ENCODE measurements at places on chromosomes 2 and 18. TPM values are rescaled to one million over a fixed set of nuclear protein-coding genes. Genes with fewer than 3 reads are reported as not detected.

- no peak for DNase-seq
- H3K4me3 ChIP-seq = no peak overlapping the region
- H3K4me1 ChIP-seq = no peaks in the 10 kb centered on the region
- H3K36me3 ChIP-seq = no peaks in the 10 kb centered on the region
- H3K27ac ChIP-seq = no peak overlapping the region
Observed at GRCh38 chr2:49237867-49238603, 83.7 kb upstream of the FSHR start.

GRCh38 chr2:7956126-7956689 lies 725.6 kb upstream of the ID2 start:
- H3K27ac ChIP-seq = no peak overlapping the region
- no peak overlapping the region for H3K4me3 ChIP-seq
- H3K4me1 ChIP-seq = peaks cover 7% of the 10 kb centered on the region
- no peaks in the 10 kb centered on the region for H3K36me3 ChIP-seq
- DNase-seq = no peak

GRCh38 chr18:10213526-10213925 lies 240.9 kb upstream of the APCDD1 start:
- no peak overlapping the region for H3K4me3 ChIP-seq
- no peaks in the 10 kb centered on the region for H3K27me3 ChIP-seq
- H3K4me1 ChIP-seq = no peaks in the 10 kb centered on the region
- peak; percentile 19 for DNase-seq
- peak overlapping the region; percentile 81 for H3K27ac ChIP-seq
- H3K36me3 ChIP-seq = no peaks in the 10 kb centered on the region

DNA sequence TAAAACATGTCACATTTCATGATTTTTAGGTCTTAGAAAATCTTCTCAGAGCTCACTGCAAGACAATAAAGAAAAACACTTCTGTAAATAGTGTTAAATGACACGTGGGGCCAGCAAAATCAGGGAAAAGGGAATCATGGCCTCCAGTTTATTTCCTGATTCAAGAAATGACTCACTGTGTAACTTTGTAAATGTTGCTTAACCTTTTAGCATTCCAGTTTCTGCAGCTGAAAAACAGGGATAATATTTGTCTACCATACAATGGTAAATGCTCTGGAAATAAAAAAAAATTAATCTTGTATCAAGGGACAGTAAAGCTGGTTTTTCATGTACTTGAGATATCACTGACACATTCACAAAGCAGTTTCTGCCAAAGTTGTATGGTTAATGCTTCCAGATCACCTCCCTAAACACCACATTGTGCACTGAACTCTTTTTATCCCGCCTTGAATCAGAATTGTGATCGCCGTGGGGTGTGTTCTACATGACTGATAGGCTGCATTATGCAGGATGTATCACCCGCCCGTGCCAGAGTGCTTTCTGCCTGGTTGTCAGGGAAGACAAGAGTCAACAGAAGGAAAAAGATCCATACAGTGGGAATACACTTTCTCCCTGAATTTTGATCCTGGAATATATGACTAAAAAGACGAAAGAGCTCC lies 238.8 kb downstream of the IKZF2 start:
- no peaks in the 10 kb centered on the region for H3K4me1 ChIP-seq
- H3K36me3 ChIP-seq = no peaks in the 10 kb centered on the region
- H3K27me3 ChIP-seq = no peaks in the 10 kb centered on the region
- H3K4me3 ChIP-seq = no peak overlapping the region
- no peak overlapping the region for H3K27ac ChIP-seq

DNA sequence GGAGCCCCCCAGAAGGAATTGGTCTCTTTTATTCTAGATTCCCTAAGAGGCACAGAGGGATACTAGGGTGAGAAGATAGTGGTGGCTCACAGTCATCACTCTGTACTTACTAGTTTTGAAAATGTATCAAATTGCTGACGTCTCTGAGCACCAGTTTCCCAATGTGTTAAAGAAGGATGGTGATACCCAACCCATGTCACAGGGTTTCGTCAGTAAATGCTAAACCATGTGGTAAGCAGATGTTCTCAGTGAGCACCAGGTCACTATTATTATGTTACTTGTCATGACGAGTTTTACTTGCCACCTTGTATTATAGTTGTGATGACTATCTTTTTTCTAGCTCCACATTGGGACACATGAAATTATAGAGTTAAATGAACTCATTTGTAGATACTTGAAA lies 54.7 kb downstream of the NEDD4L start:
- DNase-seq = no peak
- H3K4me1 ChIP-seq = peaks cover 14% of the 10 kb centered on the region
- H3K27me3 ChIP-seq = no peaks in the 10 kb centered on the region

DNA sequence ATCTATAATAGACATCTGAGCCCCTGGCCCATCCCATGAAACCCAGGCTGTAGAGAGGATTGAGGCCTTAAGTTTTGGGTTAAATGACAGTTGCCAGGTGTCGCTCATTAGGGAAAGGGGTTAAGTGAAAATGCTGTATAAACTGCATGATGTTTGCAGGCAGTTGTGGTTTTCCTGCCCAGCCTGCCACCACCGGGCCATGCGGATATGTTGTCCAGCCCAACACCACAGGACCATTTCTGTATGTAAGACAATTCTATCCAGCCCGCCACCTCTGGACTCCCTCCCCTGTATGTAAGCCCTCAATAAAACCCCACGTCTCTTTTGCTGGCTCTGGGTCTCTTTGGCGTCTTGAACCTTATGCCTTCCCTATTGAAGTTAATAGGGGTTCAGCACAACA lies 110.7 kb downstream of the XRCC5 start:
- H3K4me3 ChIP-seq = no peak overlapping the region
- H3K36me3 ChIP-seq = no peaks in the 10 kb centered on the region
- DNase-seq = no peak
- no peak overlapping the region for H3K27ac ChIP-seq
- no peaks in the 10 kb centered on the region for H3K27me3 ChIP-seq

- no peaks in the 10 kb centered on the region for H3K36me3 ChIP-seq
- DNase-seq = no peak
- no peaks in the 10 kb centered on the region for H3K27me3 ChIP-seq
- no peak overlapping the region for H3K4me3 ChIP-seq
- peaks cover 4% of the 10 kb centered on the region for H3K4me1 ChIP-seq
- no peak overlapping the region for H3K27ac ChIP-seq
Observed at GRCh38 chr2:39534095-39534711, 97.1 kb upstream of the MAP4K3 start.

DNA sequence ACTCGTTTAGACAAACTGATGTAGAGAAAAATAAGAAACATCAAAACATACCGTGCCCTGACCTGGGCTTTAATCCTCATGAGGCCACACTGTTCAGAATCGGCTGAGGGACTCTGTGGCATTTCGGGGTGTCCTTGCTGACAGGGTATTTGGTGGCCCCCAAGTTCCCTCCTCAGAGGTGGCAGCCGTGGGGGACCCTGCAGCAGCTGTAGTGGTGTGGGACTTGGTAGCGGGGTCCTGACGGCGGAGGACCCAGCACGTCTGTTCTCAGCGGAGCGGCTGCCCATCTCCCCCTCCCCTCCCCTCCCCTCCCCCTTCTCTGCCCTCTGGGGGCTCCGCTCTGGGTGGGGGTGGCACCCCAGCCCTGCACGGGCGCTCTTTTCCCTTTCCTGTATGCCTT lies 18.4 kb downstream of the KCNG2 start:
- no peaks in the 10 kb centered on the region for H3K27me3 ChIP-seq
- no peak overlapping the region for H3K4me3 ChIP-seq
- DNase-seq = no peak
- no peak overlapping the region for H3K27ac ChIP-seq

GRCh38 chr18:564708-565561 lies 15.2 kb upstream of the CETN1 start:
- no peaks in the 10 kb centered on the region for H3K27me3 ChIP-seq
- no peak overlapping the region for H3K27ac ChIP-seq
- H3K4me1 ChIP-seq = no peaks in the 10 kb centered on the region
- H3K4me3 ChIP-seq = no peak overlapping the region

GRCh38 chr18:44805176-44805575 lies 124.5 kb downstream of the SETBP1 start:
- peaks cover 5% of the 10 kb centered on the region for H3K4me1 ChIP-seq
- H3K4me3 ChIP-seq = no peak overlapping the region
- H3K27ac ChIP-seq = no peak overlapping the region
- H3K27me3 ChIP-seq = no peaks in the 10 kb centered on the region

DNA sequence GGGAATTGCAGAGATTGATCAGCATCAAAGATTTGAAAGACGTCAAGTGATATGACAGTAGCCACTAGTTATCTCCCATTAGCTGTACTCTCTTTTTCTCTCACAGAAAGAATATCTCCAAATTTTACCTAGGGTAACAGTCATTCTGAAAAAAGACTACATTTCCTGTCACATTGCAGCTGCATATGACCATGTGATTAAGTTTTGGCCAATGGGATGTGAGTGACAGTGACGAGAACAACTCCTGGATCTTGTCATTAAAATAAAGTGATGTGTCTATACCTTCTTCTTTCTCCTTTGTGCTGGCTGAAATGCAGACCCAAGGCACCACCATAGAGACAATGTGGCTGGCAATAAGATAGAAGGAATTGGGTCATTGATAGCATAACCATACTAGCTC lies 10.5 kb upstream of the NEUROD1 start:
- no peak overlapping the region for H3K27ac ChIP-seq
- H3K4me3 ChIP-seq = no peak overlapping the region
- no peaks in the 10 kb centered on the region for H3K36me3 ChIP-seq
- H3K27me3 ChIP-seq = peaks cover 2% of the 10 kb centered on the region

DNA sequence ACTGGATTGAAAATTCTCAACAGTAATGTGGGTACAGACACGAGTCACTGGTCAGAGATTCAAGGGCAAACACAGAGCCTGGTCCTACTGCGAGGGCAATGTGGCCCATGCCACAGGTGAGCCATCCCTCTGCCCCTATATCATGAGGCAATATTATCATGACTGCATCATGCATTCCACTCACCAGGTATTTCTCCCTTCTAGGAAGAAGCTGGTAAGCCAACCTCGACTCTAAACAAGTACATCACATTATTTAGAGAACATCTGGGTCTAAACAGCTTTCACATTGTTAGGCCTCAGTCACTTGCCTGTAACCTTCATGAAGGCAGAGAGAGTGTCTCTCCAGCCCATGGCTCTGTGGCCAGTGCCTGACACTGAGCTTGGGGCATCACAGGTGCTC lies 14.6 kb upstream of the RPL31 start:
- H3K4me1 ChIP-seq = no peaks in the 10 kb centered on the region
- H3K27me3 ChIP-seq = no peaks in the 10 kb centered on the region
- H3K36me3 ChIP-seq = no peaks in the 10 kb centered on the region
- H3K4me3 ChIP-seq = no peak overlapping the region
- no peak overlapping the region for H3K27ac ChIP-seq
- DNase-seq = no peak

DNA sequence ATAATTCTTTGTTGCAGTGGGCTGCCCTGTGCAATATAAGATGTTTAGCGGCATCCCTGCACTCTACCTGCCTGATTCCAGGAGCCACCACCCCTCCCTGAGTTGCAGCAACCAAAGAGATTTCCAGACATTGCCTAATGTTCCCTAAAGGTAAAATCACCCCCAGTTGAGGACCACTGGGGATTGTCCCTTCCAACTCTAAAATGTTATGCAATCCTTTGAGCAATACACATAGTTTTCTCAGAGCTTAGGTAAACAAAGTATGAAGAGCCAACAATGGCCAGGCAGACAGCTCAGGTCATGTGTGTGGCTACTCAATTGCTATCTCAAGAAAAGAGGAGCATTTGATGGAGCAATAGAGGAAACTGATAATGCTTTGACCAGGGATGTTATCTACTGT lies 87.0 kb downstream of the XDH start:
- H3K4me3 ChIP-seq = no peak overlapping the region
- no peaks in the 10 kb centered on the region for H3K27me3 ChIP-seq
- no peak overlapping the region for H3K27ac ChIP-seq
- H3K4me1 ChIP-seq = no peaks in the 10 kb centered on the region
- no peak for DNase-seq
- H3K36me3 ChIP-seq = no peaks in the 10 kb centered on the region

- H3K27ac ChIP-seq = no peak overlapping the region
- no peak for DNase-seq
- no peak overlapping the region for H3K4me3 ChIP-seq
- no peaks in the 10 kb centered on the region for H3K27me3 ChIP-seq
- peaks cover 4% of the 10 kb centered on the region for H3K4me1 ChIP-seq
Observed at GRCh38 chr2:46087492-46087891, 209.7 kb upstream of the EPAS1 start.

- no peak overlapping the region for H3K4me3 ChIP-seq
- no peak overlapping the region for H3K27ac ChIP-seq
- no peaks in the 10 kb centered on the region for H3K36me3 ChIP-seq
- no peak for DNase-seq
- H3K4me1 ChIP-seq = no peaks in the 10 kb centered on the region
- no peaks in the 10 kb centered on the region for H3K27me3 ChIP-seq
Observed at GRCh38 chr2:137829251-137829650, 135.0 kb upstream of the HNMT start.

GRCh38 chr2:26609839-26610277 lies 31.3 kb downstream of the CIB4 start:
- peak; percentile 83 for DNase-seq
- H3K4me3 ChIP-seq = no peak overlapping the region
- H3K27me3 ChIP-seq = no peaks in the 10 kb centered on the region
- no peaks in the 10 kb centered on the region for H3K36me3 ChIP-seq

DNA sequence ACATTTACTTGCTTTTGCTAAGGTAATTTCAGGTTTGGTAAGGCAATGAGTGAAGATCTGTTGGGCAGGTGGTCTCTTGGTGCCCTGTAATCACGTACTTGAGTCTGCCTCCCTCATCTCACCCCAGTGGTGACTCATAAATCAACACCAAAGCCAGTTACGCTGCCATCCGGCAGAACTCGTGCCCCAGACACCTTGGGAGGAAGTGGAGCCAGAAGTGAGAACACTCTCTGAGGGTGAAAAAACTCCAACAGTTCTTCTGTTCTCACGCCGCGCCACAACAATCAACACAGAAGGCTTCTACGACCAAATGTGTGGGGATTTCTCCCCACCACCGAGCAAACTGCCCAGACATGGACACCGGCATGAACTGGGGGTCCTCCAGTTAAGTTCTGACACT lies 206.2 kb downstream of the ARL4C start:
- no peak overlapping the region for H3K4me3 ChIP-seq
- H3K27me3 ChIP-seq = no peaks in the 10 kb centered on the region
- no peaks in the 10 kb centered on the region for H3K4me1 ChIP-seq
- no peak for DNase-seq

GRCh38 chr2:223601932-223602666 lies at the start of gene SCG2:
Gene SCG2, minus strand, starts transcription at chr2:223602361. Its CDS starts 3,079 bp downstream, at chr2:223599282.
- H3K4me1 ChIP-seq = no peaks in the 10 kb centered on the region
- no peak within 1 kb of the TSS for H3K27ac ChIP-seq
- no peak within 1 kb of the TSS for H3K4me3 ChIP-seq
- peak; percentile 81 for DNase-seq
- peaks cover 2% of the 10 kb centered on the region for H3K27me3 ChIP-seq
- H3K36me3 ChIP-seq = no peaks in the 10 kb centered on the region

GRCh38 chr2:206936843-206937230 lies 2.5 kb upstream of the CPO start:
- no peaks in the 10 kb centered on the region for H3K27me3 ChIP-seq
- DNase-seq = no peak
- no peaks in the 10 kb centered on the region for H3K4me1 ChIP-seq
- no peaks in the 10 kb centered on the region for H3K36me3 ChIP-seq
- no peak overlapping the region for H3K27ac ChIP-seq

Gene IL1R2
- total RNA-seq = 7.3 TPM

Gene MTCL1
- total RNA-seq = 12.4 TPM

Gene LAMA3
- total RNA-seq = 110 TPM

Gene CTNNA2
- total RNA-seq = not detected

Gene CABYR
- 0.98 TPM for total RNA-seq

Gene RESP18
- not detected for total RNA-seq

Gene UNC80
- 0.03 TPM for total RNA-seq

Gene ADCY3
- total RNA-seq = 44.5 TPM

Gene OXER1
- total RNA-seq = 1.7 TPM

Gene MBD1
- total RNA-seq = 69.9 TPM

Gene NEU4
- 0.26 TPM for total RNA-seq

Data from lung (tissue), 17 donors.